ENCODE measurements at places on chromosomes 13 and 19. TPM values are rescaled to one million over a fixed set of nuclear protein-coding genes. Genes with fewer than 3 reads are reported as not detected.
A peak's percentile ranks its signal among the peaks of the same experiment; 100 is the strongest.

- peaks cover 4% of the 10 kb centered on the region for H3K36me3 ChIP-seq
- H3K4me3 ChIP-seq, result no peak overlapping the region
- H3K27me3 ChIP-seq, result peaks cover 6% of the 10 kb centered on the region
- peaks cover 7% of the 10 kb centered on the region for H3K4me1 ChIP-seq
- DNase-seq, result no peak
Observed at GRCh38 chr19:53659292-53659691, 27.5 kb downstream of the DPRX start.

DNA sequence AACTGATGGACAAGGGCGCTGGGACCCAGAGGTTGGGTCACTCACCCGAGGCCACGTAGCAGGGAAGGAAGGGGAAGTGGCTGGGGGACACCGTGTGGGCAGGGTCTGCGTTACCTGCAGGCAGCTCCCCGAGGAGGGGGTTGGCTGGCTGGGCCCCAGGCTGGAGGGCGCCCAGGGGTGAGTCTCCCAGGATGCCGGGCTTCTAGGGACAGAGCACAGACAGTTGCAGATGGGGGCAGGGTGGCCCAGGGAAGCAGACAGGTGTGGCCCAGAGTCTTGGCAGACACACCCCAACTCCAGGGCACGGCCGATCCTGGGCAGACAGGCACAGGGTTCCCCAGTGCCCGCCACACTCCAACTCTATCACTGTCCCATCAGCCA, 5.6 kb upstream of the FDX2 start:
- no peaks in the 10 kb centered on the region for H3K27me3 ChIP-seq
- H3K36me3 ChIP-seq, result peaks cover 10% of the 10 kb centered on the region
- no peaks in the 10 kb centered on the region for H3K4me1 ChIP-seq
- H3K4me3 ChIP-seq, result no peak overlapping the region
- DNase-seq, result no peak
- no peak overlapping the region for H3K27ac ChIP-seq

- peak; percentile 34 for DNase-seq
- no peak overlapping the region for H3K4me3 ChIP-seq
- peaks cover 51% of the 10 kb centered on the region for H3K27me3 ChIP-seq
- H3K4me1 ChIP-seq, result peaks cover 7% of the 10 kb centered on the region
- H3K36me3 ChIP-seq, result no peaks in the 10 kb centered on the region
Observed at GRCh38 chr19:29371251-29372090, 154.3 kb upstream of the VSTM2B start.

- no peak for DNase-seq
- H3K36me3 ChIP-seq, result peaks cover 12% of the 10 kb centered on the region
- no peak overlapping the region for H3K27ac ChIP-seq
- no peaks in the 10 kb centered on the region for H3K27me3 ChIP-seq
Observed at GRCh38 chr13:106322628-106323027, 212.8 kb downstream of the EFNB2 start.

DNA sequence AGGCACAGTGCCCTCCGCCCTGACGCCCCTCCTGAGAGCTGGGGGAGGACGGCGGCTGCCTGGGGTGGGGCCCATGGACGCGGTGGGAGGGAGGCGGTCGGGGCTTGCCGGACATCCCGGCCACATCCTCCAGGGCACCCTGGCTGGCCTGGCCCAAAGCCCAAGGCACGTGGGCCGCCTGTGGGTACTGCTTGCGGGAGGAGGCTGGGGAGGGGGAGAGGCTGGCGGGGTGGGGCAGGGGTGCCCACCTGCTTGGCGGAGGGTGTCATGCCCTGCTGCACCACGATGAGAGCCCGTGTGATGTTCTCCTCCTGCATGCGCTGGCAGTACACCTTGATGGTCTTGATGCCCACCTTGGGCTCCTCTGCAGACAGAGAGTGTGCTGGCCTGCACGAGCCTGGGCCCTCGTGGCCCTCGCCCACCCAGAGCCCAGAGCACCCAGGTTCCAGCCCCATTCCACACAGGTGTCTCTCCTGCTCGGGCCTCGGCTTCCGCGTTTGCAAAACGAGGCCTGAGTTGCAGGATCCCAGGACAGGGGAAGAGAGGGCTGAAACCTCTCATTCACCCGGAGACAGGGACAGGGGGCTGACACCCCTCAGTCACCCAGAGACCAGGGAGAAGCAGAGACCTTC, 3.5 kb downstream of the POLR2E start:
- H3K36me3 ChIP-seq, result no peaks in the 10 kb centered on the region
- H3K4me3 ChIP-seq, result no peak overlapping the region
- peaks cover 5% of the 10 kb centered on the region for H3K4me1 ChIP-seq

- DNase-seq, result no peak
- H3K27me3 ChIP-seq, result no peaks in the 10 kb centered on the region
- no peak overlapping the region for H3K27ac ChIP-seq
- H3K36me3 ChIP-seq, result peaks cover 3% of the 10 kb centered on the region
- H3K4me3 ChIP-seq, result no peak overlapping the region
Observed at GRCh38 chr13:20497006-20497775, 28.5 kb downstream of the CRYL1 start.

DNA sequence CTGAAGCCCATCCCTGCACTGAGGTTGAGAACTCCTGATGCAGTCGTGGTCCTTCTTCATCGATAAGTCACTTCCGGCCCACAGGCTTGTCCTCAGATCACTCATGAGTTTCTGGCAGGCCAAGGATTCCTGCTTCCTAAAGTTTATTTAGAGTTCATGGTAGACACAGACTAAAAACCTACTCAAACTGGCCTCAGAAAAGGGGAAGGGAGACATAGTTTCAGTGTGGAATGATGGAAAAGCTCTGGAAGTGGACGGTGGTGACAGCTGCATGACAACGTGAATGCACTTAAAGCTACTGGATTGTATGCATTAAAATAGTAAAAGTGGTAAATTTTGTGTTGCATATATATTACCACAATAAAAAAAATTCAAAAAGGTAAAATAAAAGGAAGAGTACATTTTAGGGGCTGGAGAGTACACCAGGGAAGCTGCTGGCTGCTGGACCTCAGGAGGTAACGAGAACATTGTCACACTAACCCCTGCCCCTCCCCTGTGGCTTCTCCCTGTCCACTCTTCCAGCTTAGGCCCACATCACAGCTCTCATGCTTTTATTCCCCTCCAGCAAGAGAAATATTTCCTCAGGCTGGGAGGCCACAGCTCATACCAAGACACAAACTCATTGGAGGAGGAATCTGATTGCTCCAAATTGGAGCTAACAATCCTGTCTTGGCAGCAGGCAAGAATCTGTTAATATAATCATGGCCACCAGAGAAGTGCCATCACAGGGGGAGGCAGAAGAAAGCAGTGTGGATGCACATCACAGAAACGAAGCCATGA, 741.0 kb downstream of the UQCRFS1 start:
- no peak overlapping the region for H3K4me3 ChIP-seq
- no peak overlapping the region for H3K27ac ChIP-seq

GRCh38 chr13:40261336-40261735, 405.1 kb downstream of the FOXO1 start:
- DNase-seq, result no peak
- no peaks in the 10 kb centered on the region for H3K36me3 ChIP-seq
- H3K4me3 ChIP-seq, result no peak overlapping the region
- H3K27ac ChIP-seq, result no peak overlapping the region
- H3K4me1 ChIP-seq, result no peaks in the 10 kb centered on the region
- no peaks in the 10 kb centered on the region for H3K27me3 ChIP-seq

DNA sequence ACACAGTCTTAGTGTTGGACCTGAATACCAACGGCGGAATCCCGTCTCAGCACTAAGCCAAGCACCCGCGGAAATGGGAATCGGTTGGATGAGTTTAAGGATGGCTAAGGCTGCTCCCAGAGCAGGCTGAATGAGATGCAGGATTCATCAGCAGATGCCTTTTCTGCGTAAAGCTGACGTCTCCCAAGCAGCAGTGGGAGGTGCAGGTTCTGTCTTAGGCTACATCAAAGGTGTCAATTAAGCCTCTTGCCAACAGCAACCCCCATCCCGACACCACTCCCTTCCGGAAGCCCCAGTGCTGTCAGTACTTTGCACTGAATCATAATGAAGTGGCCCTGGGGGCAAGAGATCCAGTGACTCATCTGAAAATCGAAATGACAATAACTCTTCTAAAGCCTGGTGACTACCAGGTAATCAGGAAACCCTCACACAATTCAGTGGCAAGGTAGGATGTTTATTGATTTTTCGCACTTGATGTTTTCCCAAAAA, 275.6 kb downstream of the DCLK1 start:
- H3K27ac ChIP-seq, result peak overlapping the region; percentile 44
- H3K36me3 ChIP-seq, result peaks cover 5% of the 10 kb centered on the region
- peaks cover 13% of the 10 kb centered on the region for H3K4me1 ChIP-seq
- no peak overlapping the region for H3K4me3 ChIP-seq
- H3K27me3 ChIP-seq, result peaks cover 35% of the 10 kb centered on the region
- DNase-seq, result no peak

- H3K36me3 ChIP-seq, result peaks cover 8% of the 10 kb centered on the region
- no peak for DNase-seq
- no peaks in the 10 kb centered on the region for H3K27me3 ChIP-seq
- H3K4me1 ChIP-seq, result peaks cover 20% of the 10 kb centered on the region
- H3K4me3 ChIP-seq, result peak overlapping the region; percentile 66
- H3K27ac ChIP-seq, result no peak overlapping the region
Observed at GRCh38 chr19:11555246-11555645, 3.8 kb downstream of the ELOF1 start.

DNA sequence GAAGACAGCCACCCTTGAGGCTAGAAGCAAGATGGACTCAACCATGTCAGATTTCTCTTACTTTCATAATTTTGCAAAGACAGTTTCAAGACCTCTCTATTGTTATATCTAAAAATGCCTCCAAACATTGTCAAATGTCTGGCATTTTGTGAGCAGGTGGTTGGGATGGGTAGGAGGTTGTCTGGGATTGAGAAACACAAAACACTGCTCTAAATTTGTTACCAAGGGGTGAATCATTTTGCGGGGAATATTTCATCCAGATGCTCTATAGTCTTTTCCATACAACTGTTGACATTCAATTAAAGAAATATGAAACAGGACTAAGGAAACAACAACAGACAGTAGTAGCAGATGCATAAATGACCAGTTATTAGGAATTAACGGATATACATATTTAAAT, 208.2 kb downstream of the ITGBL1 start:
- DNase-seq, result no peak
- no peak overlapping the region for H3K4me3 ChIP-seq
- H3K4me1 ChIP-seq, result no peaks in the 10 kb centered on the region

- peaks cover 26% of the 10 kb centered on the region for H3K36me3 ChIP-seq
- DNase-seq, result no peak
- H3K27ac ChIP-seq, result no peak overlapping the region
- H3K4me1 ChIP-seq, result no peaks in the 10 kb centered on the region
- no peak overlapping the region for H3K4me3 ChIP-seq
Observed at GRCh38 chr13:102825400-102825799, 20.4 kb upstream of the ERCC5 start.

DNA sequence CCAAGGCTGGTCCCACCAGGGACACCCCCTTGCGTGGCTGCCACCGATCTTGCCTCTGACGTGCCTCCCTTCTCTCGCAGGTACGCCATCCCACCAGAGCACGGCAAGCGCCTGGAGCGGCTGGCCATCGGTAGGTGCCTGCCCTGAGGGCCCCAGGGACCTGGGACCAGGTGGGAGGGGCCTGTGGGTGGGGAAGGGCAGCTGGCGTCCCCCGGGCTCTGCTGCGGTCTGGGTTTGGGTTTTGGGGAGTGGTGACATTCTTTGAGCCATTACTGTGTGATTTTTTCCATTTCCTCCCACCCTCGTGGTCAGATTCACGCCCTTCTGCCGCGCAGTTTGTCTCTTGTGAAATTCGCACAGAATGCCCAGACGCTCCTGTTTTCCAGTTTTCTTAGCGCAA, 102.0 kb downstream of the KDM4B start:
- no peaks in the 10 kb centered on the region for H3K27me3 ChIP-seq
- H3K27ac ChIP-seq, result no peak overlapping the region
- H3K4me3 ChIP-seq, result no peak overlapping the region
- H3K36me3 ChIP-seq, result no peaks in the 10 kb centered on the region
- no peak for DNase-seq

DNA sequence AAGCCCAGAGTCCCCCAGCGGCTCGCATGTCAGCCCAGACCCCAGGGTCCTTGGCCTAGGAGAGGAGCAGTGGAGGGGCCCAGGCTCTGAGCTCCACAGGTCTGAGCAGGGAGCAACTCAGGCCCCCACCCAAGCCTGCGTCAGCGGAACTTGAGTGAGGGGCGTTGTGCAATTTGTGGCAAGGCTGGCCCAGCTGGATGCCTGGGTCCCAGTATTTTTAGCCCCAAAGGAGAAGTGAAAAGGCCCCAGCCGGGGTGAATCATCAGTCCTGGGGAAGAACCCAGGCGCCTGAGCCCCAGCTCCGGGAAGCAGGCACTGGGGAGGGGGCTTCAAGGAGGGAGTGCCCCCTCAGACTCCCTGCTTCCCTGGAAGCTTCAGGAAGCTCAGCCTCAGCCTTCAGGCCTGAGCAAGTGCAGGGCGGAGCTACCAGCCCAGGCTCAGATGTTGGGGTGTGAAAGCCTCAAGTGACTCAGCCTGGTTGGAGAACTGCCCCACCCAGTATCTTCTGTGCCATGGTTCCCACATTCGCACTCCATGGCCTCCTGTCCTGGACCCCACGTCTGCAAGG, 7.2 kb downstream of the MED29 start:
- peaks cover 3% of the 10 kb centered on the region for H3K36me3 ChIP-seq
- peaks cover 33% of the 10 kb centered on the region for H3K4me1 ChIP-seq
- peak overlapping the region; percentile 90 for H3K27ac ChIP-seq

DNA sequence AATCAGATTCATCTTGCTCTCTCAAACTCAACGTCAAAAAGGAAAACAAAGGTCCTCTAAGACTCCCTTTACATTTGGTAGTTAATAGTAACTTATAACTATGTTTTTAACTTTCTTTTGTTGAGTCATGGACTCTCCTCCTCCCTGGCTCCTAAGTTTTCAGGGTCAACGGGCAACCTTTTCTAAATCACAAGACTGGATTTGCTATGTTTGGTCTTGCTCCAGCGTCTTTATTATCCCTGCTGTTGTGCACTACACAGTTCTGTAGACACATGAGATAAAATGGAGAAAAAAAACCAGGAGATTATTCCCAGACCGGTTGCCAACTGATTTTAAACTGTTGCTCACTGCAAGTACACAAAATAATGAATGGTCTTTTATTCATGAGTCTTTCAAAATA, 1.9 kb upstream of the ITM2B start:
- H3K36me3 ChIP-seq, result no peaks in the 10 kb centered on the region
- peaks cover 19% of the 10 kb centered on the region for H3K4me1 ChIP-seq
- H3K27me3 ChIP-seq, result no peaks in the 10 kb centered on the region
- no peak for DNase-seq

The ZNF442 gene
- 5.1 TPM for total RNA-seq

The COX7A1 gene
- total RNA-seq, result not detected

The STOML3 gene
- 0.56 TPM for total RNA-seq

The TRIP10 gene
- 35.1 TPM for total RNA-seq

The TGFBR3L gene
- 1.1 TPM for total RNA-seq

The LILRB5 gene
- total RNA-seq, result not detected

The KLK14 gene
- 0.29 TPM for total RNA-seq

The ADAT3 gene
- total RNA-seq, result 12.1 TPM

The MUC16 gene
- 342 TPM for total RNA-seq

The ZNF880 gene
- 25.7 TPM for total RNA-seq

The PLVAP gene
- total RNA-seq, result not detected

The GGN gene
- 1.1 TPM for total RNA-seq

The BICRA gene
- 23.5 TPM for total RNA-seq

The ZNF497 gene
- total RNA-seq, result 4.1 TPM

The TNFRSF19 gene
- 64.4 TPM for total RNA-seq
